ENCODE measurements at places on chromosomes 12 and 14.

DNA sequence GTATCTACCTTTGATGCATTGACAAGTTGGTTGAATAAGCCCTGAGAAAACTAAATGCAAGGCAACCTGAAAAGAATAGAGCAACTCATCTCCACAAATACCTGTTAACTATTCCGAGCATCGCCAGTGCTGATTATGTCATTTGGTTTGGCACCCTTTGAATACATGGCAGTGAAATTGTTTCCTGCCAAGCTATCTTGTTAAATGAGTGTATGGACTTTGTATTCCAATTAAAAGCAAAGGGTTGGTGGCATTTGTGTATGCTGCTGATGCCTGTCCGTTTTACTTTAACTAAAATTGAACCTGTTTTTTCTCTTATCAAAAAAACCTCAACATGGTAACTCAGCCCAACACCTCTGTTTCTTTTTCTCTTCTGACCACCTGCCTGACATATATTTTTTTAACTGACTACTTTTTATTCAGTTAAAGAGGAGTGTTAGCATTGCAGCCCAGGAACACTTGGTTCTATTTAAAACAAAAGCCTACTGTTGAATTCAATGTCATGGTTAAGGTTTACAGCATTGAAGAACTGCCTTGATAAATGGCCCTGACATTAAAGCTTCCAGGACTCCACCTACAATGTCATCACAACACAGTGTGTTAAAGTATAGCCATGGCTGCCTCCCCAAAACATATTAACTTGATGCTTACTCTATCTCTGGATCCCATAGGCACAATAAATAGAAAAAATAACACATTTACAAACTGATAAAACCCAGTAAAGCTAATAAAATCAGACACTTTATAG is 838.3 kb upstream of the NOVA1 start:
- no peak for DNase-seq

GRCh38 chr12:123923038-123923437 is 49.6 kb downstream of the CCDC92 start:
- no peak for DNase-seq

- no peak for DNase-seq
Observed at GRCh38 chr12:93892423-93893268, 215.5 kb downstream of the CRADD start.

DNA sequence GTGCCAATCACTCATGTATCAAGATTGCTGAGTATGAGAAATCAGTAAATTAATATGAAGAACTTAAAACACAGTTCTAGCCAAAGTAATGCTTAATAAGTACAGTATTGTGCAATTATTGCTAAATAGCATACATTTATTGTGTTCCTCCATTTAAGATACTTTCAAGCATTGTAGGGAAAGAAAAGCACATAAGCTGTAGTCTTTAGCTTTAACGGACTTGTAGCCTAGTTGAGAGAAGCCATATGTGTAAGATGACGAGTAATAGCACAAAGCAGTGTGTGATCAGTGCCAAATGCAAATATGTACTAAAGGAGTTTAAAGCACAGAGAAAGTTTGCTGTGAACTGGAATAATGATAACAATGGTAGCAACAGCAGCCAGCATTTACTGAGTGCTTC is 38.1 kb downstream of the ETV6 start:
- DNase-seq = no peak

GRCh38 chr12:102756530-102756929 is 160.5 kb downstream of the PAH start:
- DNase-seq = no peak

GRCh38 chr14:90460136-90460535 is 63.3 kb downstream of the CALM1 start:
- no peak for DNase-seq

DNA sequence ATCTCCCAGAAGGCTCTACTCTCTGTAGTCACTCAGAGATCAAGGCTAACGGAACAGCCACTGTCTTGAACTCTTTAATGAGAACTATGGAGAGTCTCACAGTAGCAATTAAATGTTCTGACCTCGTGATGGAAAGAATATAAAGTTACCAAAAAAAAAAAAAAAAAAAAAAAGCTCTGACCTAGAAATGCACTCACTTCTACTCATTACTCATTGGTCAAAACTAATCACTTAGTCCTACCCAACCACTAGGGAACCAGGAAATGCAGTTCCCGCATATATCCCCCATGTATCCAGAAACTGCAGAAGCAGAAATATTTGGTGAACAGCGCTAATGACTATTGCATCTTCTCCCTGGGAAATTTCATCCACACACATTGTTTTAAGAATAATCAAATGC is 29.5 kb upstream of the C12orf76 start:
- no peak for DNase-seq

GRCh38 chr14:64554556-64554955 is 4.8 kb downstream of the PPP1R36 start:
- no peak for DNase-seq

GRCh38 chr14:35365130-35366055 is 39.2 kb downstream of the NFKBIA start:
- DNase-seq = no peak

- no peak for DNase-seq
Observed at GRCh38 chr14:52318826-52319645, 4.9 kb downstream of the PTGER2 start.

Data from cerebellar cortex (tissue), 1 donor.